Adrenal gland (tissue), 19 donors: ENCODE measurements at places on chromosomes 5 and 9.

GRCh38 chr5:38468978-38469706 lies 87.3 kb downstream of the LIFR start:
- DNase-seq: no peak

DNA sequence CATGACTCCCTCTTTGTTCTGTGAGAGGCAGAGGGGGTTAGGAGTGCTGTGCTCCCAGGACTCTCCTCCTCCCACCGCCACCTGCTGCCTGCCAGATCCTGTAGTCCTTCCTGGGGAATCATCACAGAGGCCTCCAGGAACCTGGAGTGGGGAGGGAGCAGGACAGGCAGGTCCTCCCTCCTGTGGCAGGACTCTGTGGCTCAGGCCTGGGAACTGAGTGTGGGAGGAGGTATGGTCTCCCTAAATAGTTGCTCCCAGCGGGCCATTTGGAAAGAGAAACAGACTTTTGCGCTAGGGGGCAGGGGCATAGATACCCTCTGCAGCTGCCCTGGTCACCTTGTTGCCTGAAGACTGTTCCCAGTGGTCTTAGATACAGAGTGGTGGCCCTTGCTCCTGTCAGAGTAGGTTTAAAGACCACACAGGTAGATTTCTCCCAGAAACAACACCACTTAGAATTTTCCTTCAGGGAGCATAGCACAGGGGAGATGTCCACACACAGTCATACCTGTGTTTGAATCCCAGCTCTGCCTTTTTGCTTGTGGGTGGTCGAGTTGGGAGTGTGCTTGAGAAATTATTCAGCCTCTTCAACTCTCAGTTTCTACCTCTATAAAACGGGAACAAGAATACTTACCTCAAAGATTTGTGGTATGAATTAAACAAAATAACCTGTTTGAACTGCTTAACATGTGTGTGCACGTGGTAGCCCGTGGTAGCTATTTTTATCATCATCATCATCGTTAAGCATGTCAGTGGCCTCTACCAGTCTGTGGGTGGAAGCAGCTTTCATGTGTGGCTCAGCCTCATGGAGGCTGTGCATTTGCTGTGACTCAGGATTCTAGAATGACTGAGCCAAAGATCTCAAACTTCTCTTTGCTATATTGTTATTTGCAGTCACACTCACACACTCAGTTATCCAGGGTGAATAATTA lies 55.8 kb downstream of the SLC22A5 start:
- no peak for DNase-seq

GRCh38 chr9:132233138-132233537 lies 71.3 kb downstream of the NTNG2 start:
- no peak for DNase-seq

- no peak for DNase-seq
Observed at GRCh38 chr5:124668353-124669299, 77.8 kb downstream of the ZNF608 start.

GRCh38 chr5:179051784-179052183 lies 8.4 kb upstream of the ZNF354C start:
- no peak for DNase-seq

- DNase-seq: no peak
Observed at GRCh38 chr5:138468966-138469539, 3.8 kb downstream of the EGR1 start.

- DNase-seq: no peak
Observed at GRCh38 chr5:139686706-139687441, 38.7 kb downstream of the CXXC5 start.
